ENCODE measurements at places on chromosomes 3 and 15.

DNA sequence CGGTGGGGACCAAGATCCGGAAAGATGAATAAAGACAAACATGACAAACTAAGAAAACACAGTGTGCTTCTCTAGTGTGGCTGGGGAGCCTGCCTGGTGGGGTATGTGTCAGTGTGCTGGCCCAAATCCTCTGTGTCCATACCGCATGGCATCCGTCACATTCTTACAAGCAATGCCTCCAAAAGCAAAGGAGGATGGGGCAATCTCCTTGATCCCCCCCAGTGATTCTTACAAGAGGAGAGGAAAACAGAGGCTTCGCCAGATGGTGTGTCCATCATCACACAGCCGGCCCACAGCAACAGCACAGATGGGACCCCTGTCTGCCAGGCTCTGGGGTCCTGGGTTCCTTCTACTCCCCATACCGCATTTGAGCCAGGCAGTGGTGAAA, 558 bp upstream of the IL17RC start:
- no peak for DNase-seq

DNA sequence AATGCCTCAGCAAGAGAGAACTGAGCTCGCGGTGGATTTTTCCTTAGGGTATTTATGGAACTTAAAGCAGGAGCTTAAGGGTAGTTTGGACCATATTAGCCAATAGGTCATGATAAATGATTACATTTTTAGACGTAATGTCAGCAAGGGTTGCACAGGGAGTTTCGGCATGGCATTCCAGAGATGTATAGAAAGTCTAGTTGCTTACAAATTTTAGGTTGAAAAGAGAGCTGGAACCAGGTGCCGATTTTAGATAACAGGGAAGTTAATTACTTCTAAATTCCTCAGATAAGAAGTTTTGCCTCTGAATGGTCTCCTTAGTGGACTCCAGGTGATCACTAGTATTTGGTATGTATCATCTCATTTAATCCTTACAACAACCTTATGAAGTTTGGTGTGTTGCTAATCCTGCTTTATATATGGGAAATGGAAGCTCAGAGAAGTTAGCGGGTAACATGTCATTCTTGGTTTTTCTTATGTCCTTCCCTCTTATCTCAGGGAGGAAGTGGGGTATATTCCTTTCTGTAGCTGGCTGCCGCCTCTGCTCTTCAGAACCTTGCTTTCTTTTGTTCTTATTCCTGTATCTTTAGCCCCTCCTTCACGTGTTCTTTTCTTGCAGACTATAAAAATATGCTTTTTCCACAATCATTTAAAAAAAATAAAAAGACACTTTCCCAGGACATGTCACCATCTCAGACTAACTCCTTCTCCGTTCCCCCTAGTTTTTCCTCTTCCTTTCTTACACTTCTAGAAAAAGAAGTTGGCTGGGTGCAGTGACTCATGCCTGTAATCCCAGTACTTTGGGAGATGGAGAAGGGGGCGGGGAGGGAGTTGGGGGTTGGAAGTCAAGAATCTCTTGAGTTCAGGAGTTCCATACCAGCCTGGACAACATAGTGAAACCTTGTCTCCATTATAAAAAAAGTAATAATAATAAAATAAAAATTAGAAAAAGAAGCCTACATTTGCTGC, 25.7 kb downstream of the IQGAP1 start:
- DNase-seq, result no peak

GRCh38 chr15:62843311-62843710, 199.2 kb upstream of the TPM1 start:
- DNase-seq, result no peak

DNA sequence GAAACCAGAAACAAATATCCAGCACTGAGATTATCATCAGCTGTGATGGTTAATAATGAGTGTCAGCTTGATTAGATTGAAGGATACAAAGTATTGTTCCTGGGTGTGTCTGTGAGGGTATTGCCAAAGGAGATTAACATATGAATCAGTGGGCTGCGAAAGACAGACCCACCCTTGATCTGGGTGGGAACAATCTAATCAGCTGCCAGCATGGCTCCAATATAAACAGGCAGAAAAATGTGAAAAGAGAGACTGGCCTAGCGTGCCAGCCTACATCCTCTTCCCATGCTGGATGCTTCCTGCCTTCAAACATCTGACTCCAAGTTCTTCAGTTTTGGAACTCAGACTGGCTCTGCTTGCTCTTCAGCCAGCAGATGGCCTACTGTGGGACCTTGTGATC, 869.5 kb downstream of the SI start:
- DNase-seq, result no peak

DNA sequence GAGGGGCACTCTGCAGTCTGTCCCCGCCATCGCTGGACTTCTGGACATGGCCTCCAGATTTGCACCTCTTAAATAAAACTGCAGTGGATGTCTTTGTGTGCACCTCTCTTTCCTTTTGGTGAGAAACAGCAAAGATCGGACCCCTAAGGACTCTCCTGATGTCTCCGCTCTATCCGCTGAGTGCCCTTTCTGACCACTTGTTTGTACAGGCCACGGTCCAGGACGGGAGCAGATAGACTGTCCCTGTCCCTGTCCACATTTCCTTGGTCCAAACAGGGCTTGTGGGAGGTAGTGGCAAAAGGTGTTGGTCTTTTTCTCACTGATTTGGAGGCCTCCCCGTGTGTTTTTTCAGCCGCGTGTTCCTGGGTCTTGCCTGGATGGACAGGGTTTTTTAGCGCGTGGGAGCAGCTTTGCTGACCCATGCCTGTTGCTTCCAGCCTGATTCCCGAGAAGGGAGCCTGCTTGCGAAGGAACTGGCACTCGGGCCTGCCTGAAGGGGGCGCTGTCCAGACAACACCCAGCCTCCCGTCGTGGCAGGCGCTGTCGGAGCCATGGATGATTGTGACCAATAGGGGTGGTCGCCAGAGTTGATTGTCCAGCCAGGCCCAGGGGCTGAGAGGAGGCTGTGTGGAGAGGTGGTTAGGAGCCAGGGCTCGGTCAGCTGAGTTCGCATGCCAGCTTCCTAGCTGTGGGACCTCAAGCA, 13.2 kb upstream of the STAB1 start:
- DNase-seq, result no peak
